CD8-positive, alpha-beta T cell (primary cell): ENCODE measurements at places on chromosomes 13 and 19.
A peak's percentile ranks its signal among the peaks of the same experiment; 100 is the strongest.

DNA sequence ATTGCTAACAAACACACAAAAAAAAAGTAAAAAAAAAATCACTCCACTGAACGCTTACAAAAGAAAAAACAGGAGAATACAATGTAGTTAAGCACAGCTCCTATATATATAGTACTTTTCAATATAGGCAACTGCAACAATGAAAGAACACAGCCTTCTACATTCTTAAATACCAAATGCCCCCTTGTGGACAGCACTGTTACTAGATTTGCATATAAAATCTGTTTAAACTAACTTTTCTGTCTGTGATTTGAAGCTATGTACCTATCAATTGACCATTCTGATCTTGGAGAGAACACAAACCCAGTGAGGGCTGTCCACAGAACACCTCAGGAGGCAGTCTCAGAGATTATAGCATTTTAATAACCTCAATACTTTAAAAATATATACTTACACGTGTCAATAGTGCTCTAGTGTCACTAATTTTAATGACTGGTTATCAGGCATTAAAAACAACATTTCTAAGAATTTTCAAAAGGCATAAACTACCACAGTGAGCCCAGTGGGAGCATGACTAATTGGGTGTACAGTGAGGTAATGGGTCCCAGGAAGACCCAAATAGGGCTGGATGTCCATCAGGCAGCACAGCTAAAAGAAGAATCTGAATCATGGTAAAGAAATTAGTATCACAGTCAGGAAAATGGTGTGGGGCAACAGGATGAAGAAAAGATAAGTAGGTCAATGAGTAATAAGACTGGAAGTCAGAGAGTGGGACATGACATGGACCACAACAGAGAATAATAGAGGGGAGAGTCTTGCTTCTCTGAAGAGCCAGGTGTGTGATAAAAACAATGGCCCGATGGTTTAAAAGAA, 22.2 kb downstream of the CCDC169 start:
- DNase-seq: no peak

DNA sequence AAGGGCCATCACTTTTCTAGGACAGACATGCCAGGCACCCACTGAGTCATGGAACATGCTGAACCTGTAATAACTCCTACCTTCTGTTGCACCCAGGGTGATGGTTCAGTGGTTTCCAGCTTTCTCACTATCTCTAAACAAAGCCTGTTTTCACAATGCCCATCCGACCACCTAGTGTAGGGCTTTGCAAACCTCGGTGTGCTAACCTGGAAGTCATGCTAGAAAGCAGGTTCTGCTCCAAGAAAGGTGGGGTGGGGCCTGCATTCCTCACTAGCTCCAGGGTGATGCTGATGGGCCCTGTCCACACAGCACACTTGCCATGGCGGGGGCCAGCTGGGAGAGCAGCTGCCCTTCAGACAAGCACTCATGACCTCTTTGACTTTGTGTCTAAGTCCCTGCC, 43.4 kb downstream of the COL4A2 start:
- DNase-seq: no peak

- DNase-seq: no peak
Observed at GRCh38 chr13:71597150-71597549, 269.9 kb downstream of the DACH1 start.

DNA sequence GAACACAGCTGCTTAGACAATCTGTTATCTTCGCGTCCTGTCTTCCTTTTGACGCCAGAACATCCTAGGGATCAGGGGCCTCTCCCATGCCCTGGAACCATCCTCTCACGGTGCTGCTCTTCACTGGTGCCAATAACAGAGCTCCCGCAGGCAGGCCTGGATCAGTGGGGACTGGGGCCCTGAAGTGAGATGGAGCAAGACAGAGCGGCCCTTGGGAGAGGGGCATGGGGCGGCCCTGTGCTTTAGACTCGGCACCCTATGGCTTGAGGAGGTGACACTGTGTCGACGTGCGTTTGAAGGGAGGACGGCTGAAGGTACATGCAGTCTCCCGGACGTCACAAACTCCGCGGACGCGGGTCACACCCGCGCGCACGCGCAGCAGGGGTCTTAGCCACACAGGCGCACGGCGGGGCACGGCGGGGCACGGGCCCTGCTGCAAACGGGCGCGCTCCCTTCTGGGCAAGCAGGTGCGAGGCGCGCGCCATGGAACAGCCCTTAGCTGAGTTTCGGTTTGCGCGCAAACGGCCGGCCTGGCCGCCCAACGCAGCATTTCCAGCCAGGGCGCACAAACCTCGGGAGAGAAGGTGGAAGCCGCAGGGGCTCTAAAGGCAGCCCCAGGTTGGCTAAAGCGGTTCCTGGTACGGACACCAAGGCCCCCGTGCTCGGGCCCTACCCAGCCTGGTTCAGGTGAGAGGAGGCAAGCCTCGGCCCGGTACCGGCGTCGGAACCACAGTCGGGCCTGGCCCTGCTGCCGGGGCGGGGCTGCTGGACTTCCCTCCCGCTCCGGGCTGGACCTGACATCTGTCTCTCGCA, 16.5 kb upstream of the RNF17 start:
- no peak for DNase-seq

DNA sequence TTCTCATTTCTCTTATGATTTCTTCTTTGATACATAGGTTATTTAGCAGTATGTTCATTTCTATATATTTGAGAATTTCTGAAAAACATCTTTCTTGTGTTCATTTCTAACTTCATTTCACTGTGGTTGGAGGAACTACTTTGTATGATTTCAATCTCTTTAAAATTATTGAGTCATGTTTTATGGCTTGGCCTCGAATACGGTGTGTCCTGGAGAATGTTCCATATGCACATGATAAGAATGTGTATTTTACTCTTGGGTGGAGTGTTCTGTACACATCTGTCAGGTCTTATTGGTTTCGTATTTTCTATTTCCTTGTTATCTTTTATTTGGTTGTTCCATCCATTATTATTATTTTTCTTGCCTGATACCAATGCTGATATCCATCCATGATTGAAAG, 22.9 kb downstream of the DNM2 start:
- DNase-seq: no peak

- DNase-seq: peak; percentile 68
Observed at GRCh38 chr19:1087813-1088415, 7.3 kb downstream of the POLR2E start.

- no peak for DNase-seq
Observed at GRCh38 chr13:101751488-101751887, 299.0 kb downstream of the ITGBL1 start.

DNA sequence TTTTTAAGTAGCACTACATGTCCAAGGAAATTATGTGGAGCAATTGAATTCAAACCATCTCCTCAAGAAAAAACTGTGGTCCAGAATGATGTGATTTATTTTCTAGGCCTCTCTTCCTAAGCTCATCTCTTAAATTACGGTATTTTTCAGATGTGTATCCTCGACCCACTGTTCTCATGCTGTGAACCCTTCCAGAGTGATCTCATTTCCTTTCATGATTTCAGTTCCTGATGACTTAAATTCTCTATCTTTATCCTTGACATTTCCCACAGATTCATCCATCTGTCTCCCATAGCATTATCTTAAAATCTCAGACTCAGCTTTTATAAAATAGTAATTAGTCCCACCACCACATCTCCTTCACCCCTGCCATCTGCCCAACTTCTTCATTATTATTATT, 117.6 kb upstream of the SPRY2 start:
- no peak for DNase-seq

DNA sequence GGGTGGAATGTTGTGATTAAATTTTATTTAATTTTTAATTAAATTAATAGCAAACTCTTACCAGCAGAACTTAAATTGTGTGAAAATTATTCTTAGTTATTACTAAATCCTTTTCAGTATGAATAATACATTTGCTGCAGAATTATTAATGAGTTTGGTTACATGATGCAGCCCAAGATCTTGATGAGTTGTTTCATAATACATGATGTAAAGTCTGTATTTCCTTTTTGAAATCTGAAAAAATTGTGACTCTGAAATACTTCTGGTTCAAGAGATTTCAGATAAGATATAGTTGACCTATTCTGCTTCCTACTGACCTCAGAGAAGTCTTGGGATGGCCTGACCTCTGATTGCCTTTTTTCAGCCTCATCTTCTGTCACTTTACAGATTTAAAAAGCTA, 11.1 kb downstream of the SAE1 start:
- no peak for DNase-seq

GRCh38 chr19:58372311-58373133, 8.3 kb downstream of the ZNF837 start:
- no peak for DNase-seq

DNA sequence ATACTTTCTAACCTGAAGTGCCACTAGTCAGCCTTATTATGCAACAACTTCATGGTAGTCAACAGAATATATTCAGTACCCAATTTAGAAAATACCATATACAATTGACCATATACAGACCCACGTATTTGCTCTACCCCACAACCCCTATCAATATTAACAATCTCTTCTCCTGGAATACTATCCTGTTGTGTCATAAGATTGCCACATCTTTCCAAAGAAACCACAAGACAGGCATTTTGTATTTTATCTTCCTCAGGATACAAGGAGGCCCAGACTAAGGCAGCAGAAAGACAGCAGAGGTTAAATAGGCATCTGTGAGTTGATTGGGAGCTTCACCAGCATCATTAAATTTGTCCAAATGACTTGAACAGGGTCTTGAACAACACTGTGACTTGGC, 4.5 kb downstream of the SPART start:
- DNase-seq: no peak

DNA sequence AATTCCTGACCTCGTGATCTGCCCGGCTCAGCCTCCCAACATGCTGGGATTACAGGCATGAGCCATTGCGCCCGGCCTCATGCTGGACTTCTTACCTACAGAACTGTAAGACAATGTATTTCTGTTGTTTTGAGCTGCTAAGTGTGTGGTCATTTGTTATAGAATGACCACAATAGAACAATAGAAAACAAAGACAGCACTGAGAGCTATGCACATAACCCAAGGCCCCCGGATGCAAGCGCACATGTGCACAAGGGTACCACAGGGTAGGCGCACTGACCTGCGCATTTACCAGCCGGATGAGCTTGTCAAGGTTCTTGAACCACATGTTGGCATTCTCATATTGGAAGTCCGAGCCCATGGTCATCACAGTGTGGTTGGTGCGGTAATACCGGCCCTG, 5.6 kb downstream of the MAN2B1 start:
- DNase-seq: no peak

GRCh38 chr13:94703271-94703670, 9.1 kb downstream of the SOX21 start:
- DNase-seq: no peak

DNA sequence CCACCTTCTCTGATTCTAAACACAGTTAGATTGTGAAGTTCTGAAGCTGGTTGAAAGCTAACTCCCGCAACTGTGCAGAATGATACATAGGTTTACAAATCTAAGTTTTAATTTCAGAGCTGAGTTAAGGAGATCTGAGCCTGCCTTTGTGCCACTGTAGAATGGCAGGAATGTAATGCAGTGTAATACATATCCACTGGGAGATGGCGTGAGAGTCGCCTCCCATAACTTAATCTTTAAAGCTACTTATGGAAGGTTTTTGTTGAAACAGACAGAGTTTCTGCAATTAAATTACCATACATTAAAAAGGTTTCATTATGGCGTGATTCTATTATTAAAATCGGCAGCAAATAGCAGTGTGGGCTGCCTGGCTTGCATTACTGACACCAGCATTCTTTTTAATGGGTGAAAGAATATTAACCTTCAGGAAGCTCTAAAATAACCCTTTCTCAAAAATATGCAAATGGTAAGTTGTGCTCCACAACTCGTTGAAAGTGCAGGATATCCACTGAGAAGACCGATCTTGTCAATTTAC, 257.4 kb downstream of the OLFM4 start:
- no peak for DNase-seq

GRCh38 chr19:40599902-40600569, 1.1 kb upstream of the LTBP4 start:
- no peak for DNase-seq

GRCh38 chr13:97367016-97367822, 66.8 kb upstream of the RAP2A start:
- peak; percentile 12 for DNase-seq

GRCh38 chr19:17036640-17037039, 10.0 kb upstream of the CPAMD8 start:
- DNase-seq: no peak

DNA sequence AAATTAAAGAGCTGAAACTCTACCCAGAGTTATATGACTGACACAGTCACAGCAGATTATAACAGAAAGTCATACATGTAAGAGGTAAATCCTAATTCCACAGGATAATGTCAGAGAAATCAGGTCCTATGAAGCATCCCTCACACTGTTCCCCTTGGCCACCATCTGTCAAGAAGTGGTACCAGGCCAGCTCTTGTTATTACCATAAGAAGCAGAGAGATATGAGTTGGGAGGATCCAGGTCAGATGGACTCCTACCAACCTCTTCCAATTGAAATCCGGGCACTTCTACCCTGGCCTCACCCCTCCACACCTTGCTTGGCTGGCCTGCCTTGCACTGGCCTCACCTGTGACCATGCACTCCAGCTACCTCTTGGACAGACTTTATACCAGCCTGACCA, 353.2 kb downstream of the DNAJC15 start:
- DNase-seq: no peak

GRCh38 chr13:43126420-43126819, 103.0 kb downstream of the DNAJC15 start:
- DNase-seq: no peak

DNA sequence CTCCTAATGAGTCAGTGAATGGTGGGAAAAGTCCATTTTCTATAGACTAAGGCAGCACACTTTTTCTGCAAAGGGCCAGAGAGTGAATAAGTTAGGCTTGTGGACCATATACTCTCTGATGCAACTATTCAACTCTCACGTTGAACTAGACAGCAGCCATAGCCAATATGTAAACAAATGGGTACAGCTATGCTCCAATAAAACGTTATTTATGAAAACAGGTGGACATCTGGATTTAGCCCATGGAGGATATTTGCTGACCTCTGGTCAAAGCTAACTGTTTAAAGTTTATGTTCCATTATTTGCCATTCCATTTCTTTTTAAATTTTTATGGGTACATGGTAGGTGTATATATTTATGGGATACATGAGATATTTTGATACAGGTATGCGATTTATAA, 4.7 kb upstream of the CCDC169 start:
- DNase-seq: no peak

- no peak for DNase-seq
Observed at GRCh38 chr13:73321043-73321442, 262.2 kb downstream of the KLF5 start.

GRCh38 chr13:42532561-42533335, 41.2 kb upstream of the TNFSF11 start:
- no peak for DNase-seq
